ENCODE measurements at places on chromosomes 6 and 20.

DNA sequence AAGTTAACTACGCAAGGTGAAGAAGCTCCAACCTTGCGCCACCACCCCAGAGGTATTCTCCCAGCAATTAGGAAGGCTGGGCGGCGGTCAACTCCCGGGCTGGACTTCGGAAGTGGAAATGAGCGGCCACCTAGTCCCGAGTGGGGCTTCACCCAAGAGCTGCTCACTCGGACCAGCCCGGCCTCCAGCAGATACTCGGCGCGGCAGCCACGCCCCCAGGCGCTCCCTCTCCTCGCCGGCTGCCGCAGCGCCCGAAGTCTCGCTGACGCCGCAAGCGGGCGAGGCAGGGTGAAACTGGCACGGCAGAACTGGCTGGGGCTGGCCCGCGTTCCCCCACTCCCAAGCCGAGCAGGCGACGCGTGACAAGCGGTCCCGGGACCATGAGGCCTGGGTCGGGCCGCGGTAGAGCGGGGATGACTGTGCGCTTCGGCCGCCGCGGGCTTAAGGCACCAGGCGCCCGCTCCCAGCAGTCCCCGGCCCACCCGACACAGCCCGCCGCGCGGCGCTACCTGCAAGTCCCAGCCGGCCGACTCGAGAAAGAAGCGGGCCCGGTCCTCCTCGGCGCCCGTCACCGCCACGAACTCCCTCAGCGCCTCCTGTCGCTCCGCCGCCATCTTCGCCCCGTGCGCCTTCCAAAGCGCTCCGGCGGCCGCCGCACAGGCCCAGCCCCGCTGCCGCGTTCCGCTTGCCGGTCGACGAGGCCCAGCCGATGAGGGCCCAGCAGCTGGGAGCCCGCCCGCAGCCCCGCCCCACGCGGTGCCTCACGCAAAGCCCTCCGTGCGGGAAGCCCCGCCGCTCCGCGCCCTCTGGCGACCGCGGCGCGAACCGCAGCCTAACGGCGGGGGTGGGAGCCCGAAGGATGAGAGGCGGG, at the start of gene NSFL1C:
Gene NSFL1C, minus strand, starts transcription at position 639 of the 871 bp plus-strand sequence. Its CDS starts 25 bp downstream, at position 614.
- DNase-seq: peak; percentile 97

- no peak for DNase-seq
Measured at GRCh38 chr20:17993546-17993945, 24.7 kb downstream of the MGME1 start.

GRCh38 chr6:18897350-18897749, 510.2 kb downstream of the RNF144B start:
- no peak for DNase-seq

DNA sequence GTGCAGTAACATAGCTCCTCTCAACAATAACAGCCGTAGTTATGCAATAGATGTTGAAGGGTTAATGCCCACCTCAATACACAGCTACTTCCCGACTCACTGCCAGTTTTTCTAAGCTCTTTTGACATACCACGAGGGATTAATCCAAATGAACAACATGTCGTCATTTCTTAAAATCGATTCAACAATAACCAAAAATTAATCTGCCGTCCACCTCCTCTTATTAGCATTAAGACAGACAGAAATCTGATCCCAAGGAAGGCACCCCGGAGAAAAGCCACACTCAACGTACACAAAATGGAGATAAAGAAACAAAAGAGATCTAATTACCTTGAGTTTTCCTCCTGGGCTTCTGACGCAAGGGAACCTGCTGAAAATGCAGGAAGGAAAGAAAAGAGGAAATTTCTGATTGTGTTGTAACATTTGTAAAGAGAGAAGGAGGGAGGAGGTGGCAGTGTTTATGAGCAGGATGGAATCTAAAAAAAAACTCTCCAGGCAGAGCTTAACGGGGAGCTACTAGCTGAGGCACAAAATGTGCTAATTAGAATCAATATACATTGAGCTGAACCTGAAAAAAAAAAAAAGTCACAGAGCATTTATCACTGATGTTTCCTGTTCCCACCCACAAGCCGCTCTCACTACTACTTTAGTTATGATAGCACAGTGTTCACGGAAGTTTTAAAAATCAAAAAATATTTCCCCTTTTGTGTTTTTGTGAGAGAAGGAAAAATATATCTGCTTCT, 109.3 kb downstream of the IPCEF1 start:
- DNase-seq: no peak

DNA sequence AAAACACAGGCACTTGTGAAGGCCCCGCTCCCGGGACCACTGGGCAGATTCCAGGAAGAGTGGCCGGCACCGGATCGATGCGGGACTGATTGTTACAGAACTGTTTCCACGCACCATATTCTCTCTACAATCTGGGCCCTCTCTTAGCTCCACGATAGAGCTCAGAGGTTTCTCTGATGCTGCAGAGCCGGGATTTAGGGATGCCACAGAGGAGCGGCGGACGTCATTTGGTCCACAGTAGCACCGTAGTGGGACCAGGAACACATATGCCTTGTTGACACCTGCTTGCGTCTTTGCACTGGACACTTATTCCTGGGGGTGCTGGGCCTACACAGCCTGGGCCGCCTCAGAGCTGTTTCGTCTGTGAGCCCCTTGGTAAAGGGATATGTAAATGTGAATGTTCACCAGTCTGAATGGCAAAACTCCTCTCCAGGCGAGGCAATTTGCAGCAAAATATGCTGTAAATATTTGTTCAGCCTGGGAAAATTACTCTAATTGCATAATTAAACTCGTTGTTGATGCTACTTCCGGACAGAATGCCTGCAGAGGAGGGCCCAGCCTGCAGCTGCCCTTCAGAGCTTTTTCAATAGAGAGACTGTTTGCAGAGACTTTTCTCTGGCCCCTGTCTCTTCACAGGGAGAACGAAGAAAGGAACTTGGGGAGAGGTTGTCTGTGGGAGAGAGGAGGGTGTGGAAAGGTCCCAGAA, 9.4 kb downstream of the PCK1 start:
- no peak for DNase-seq

GRCh38 chr20:63592661-63593060, 18.6 kb upstream of the HELZ2 start:
- no peak for DNase-seq

- no peak for DNase-seq
Measured at GRCh38 chr6:80488190-80488589, 381.7 kb downstream of the BCKDHB start.

GRCh38 chr6:143792402-143793279, 50.5 kb upstream of the LTV1 start:
- DNase-seq: no peak

DNA sequence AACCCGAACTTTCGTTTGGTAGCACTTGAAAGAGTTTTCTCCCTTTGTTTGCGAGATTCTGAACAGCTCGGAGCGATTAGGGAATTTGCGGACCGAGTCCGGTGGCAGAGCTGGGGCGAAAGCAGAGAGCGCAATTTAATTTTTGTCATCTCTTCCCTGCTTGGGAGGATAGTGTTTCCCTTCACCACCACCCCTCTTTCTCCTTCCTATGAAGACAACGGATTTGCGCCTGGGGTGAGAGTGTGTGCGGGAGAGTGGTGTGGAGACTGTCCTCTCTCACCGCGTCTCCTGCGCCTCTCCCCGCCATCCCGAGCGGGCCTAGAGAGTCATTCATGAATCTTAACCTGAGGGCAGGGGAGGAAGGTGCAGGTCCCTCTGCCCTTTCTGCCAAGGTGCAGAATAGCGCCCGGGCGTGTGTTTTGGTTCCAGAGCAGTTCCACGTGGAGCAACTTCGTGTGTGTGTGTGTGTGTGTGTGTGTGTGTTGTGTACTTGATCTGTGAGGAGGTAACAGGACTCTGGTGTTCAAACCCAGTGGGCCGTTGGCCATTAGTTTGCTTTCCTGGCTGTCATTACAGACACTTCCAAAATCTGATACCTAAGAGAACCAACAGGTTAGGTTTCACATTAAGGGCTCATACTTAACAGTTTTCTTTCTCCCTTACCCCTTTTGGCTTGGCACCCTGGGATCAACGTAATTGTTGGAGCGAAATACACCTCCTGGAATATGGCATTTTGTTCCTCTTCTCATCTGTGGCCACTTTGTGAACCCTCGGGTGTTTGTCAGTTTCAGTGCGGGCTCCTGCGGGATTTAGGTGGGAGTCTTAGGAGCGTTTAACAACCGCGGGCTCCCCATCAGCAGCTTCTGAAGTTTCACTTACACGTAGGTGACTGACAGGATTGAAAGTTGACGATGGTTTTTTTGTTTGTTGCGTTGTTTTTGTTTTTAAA, 1.8 kb downstream of the EYA4 start:
- DNase-seq: no peak

DNA sequence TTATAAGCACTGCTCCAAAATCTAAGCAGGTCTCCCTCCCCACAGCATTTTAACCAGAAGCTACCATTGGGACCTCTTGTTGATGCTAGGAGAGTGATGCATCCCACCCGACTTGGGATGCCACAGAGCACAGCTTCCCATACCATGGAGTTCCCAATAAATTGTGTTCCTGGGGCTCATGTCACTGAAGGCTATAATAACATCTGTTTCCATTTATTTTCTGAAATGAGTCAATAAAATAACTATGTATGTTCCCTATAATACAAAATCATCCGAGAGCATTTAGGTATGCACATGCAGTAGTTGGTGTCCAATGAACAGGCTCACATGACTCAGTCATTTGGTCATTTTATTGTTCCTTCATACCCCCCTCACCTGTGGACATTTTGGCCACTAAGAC, 204.2 kb downstream of the TBC1D7 start:
- no peak for DNase-seq

GRCh38 chr6:33566182-33567084, 13.6 kb downstream of the BAK1 start:
- DNase-seq: peak; percentile 63

GRCh38 chr6:5302220-5302946, 41.1 kb downstream of the FARS2 start:
- no peak for DNase-seq

- DNase-seq: no peak
Measured at GRCh38 chr6:161151059-161151645, 122.7 kb downstream of the AGPAT4 start.

DNA sequence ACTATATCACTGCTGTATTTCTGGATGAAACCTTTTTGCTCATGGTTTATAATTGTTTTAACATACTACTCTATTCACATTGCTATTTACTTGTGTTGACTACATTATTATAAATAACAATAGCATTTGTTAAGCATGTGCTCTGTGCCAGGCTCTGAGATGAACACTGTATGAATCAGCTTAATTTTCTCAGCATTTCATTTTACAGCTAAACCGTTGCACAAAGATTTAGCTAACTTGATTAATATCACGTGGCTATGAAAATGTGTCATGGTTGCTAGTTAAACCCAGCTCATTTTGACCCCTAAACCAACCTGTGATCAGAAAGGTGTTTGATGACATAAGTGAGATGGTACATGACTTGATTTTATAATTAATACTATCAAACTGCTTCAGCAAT, 77.5 kb downstream of the NCOA7 start:
- DNase-seq: peak; percentile 19

- DNase-seq: peak; percentile 34
Measured at GRCh38 chr6:142155895-142156757, 9.1 kb downstream of the VTA1 start.

DNA sequence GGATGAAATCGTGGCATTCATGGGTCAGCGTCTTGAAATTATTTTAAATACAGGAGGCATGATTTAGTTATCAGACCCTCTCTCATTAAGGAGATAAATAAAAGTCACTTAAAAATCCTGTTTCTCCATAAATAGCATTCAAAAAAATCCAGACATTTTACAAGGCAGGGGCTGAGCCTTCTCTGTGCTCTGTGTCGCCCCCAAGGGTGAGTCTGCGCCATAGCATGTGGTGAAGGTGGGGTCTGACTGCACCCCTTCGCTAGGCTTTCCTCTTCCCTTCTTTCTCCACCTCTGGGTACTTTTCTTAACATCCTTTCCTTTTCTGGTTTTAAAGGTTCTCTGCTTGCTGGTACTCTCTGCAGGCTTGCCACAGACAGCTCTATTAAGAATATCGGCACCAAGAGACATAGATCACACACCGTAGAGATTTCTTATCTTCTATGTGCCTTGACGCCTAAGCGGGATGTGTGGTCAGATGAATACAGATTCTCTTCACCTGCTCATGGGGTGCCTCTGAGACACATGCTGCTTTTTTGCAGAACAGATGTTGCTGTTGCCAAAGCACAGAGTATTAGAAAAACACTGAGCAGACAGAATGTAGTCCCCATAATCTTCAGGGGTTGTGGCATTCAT, 20.1 kb upstream of the FAM209A start:
- DNase-seq: peak; percentile 30

GRCh38 chr6:123094795-123095194, 98.8 kb downstream of the CLVS2 start:
- DNase-seq: no peak

DNA sequence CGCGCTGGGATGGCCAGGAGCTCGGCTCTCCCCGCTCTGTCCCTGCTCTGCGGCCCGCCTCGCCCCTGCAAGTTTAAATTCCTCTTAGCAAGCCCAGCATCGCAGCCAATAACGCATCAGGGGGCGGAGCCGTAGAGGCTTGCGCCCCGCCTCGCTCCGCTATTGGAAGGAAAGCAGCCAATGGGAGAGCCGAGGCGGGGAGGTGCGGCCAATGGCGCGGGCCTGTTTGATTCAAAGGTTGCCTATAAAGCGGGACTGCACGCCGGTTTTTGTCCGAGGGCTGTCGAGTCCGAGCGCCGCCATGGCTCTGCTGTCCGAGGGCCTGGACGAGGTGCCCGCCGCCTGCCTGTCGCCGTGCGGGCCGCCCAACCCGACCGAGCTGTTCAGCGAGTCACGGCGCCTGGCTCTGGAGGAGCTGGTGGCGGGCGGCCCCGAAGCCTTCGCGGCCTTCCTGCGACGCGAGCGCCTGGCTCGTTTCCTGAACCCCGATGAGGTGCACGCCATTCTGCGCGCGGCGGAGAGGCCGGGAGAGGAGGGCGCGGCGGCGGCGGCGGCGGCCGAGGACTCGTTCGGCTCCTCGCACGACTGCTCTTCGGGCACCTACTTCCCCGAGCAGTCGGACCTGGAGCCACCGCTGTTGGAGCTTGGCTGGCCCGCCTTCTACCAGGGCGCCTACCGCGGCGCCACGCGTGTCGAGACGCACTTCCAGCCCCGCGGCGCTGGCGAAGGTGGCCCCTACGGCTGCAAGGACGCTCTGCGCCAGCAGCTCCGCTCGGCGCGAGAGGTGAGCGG, at the start of gene FAM83D:
Gene FAM83D, plus strand, starts transcription at position 276 of the 792 bp plus-strand sequence. Its CDS starts 26 bp downstream, at position 302.
- DNase-seq: peak; percentile 99

GRCh38 chr6:127748290-127748689, 152.6 kb downstream of the THEMIS start:
- DNase-seq: no peak

DNA sequence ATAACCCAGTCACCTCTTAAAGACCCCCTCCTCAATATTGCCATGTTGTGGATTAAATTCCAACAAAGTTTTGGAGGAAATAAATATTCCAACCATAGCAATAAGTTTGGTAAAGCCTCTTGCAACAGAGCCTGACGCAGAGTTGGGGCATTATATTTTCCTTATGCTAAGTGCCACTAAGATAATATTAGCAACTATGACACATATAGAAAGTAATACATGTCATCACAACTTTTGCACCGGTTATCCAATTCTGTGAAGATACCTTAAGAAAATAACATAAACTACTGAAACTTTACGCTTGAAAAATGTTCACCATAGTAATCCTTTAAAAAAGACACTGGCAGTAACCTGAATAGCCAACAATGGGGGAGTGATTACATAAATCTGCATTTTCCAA, 52.2 kb upstream of the TRERF1 start:
- DNase-seq: no peak
